ENCODE measurements at places on chromosomes 3 and 15. TPM values are rescaled to one million over a fixed set of nuclear protein-coding genes. Genes with fewer than 3 reads are reported as not detected.

DNA sequence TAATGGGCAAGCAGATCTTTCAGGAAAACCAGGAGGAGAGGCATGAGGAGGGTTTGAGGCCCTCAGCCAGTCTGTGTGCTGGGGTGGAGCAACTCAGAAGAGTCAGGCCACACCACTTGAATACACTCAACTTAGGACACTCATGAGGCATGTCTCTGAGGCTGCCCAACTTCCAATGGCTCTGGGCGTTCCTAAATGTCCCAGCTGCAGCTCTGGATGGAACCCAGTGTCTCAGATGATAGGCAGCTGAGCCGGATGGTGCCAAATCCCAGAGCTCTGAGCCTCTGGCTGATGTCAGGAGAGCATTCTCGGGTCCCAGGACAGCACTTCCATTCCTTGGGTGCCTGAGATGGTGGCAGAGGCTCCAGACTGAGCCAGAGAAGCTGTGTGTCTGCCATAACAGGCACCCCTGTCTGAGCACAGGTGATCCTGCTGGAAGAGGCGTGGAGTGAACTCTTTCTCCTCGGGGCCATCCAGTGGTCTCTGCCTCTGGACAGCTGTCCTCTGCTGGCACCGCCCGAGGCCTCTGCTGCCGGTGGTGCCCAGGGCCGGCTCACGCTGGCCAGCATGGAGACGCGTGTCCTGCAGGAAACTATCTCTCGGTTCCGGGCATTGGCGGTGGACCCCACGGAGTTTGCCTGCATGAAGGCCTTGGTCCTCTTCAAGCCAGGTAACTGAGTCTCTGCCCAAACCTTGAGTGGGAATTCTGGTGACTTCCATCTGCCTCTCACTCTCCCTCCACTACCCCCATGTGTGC, 2.8 kb downstream of the NR2E3 start:
- H3K27ac ChIP-seq, result no peak overlapping the region
- no peaks in the 10 kb centered on the region for H3K4me1 ChIP-seq
- H3K36me3 ChIP-seq, result no peaks in the 10 kb centered on the region
- H3K4me3 ChIP-seq, result no peak overlapping the region
- no peak for DNase-seq

DNA sequence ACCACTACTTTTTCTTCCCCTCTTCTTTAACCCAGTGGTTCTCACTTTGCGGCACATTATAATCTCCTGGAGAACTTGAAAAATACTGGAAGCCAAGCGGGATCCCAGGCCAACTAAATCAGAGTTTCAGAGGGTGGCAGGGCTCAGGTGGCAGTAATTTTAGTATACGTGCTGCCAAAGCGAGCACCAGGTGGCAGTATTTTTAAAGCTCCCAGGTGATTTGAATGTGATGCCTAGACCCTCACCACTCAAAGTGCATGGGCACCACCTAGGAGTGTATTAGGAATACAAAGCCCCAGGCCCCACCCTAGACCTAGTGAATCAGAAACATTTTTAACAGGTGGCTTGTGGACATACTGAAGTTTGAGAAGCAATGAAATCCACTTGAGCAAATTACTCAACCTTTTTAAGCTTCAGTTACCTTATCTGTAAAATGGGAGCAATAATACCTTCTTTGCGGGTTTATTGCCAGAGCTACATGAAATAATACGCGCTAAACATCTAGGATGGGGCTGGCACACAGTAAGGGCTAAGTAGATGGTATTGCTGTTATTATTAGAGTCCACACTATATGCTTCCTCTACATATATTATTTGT, 8.3 kb downstream of the B3GALNT1 start:
- no peak overlapping the region for H3K4me3 ChIP-seq
- H3K4me1 ChIP-seq, result no peaks in the 10 kb centered on the region
- no peak for DNase-seq
- no peaks in the 10 kb centered on the region for H3K36me3 ChIP-seq

Gene ADAMTS9
- not detected for polyA plus RNA-seq

GRCh38 chr3:152438181-152438580, 169.5 kb downstream of the MBNL1 start:
- peaks cover 29% of the 10 kb centered on the region for H3K36me3 ChIP-seq
- H3K27me3 ChIP-seq, result no peaks in the 10 kb centered on the region
- peaks cover 41% of the 10 kb centered on the region for H3K4me1 ChIP-seq
- no peak overlapping the region for H3K4me3 ChIP-seq
- DNase-seq, result no peak

- no peak overlapping the region for H3K27ac ChIP-seq
- no peak for DNase-seq
- H3K4me1 ChIP-seq, result peaks cover 76% of the 10 kb centered on the region
- H3K27me3 ChIP-seq, result no peaks in the 10 kb centered on the region
- H3K4me3 ChIP-seq, result no peak overlapping the region
These were observed 312.1 kb upstream of the PROK2 start for GRCh38 chr3:72097053-72097452.

DNA sequence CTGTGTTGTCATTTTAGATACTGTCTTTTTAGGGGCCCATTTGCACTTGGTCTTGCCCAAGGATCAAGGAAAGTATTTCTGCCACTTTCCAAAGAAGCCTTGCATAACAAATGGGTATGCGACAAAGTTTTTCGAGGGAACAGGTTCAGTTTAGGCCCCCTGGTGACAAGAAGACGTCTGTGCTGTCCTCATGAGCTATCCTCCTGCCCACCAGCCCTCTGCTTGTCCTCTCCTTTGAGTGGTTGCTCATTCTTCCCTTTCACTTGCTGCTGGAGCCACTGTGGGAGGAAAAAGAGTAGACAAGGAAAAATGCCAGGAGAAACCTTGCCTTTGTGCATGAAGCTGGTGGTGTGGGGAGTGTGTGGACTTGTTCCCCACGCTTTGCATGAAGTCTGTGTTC, 171.9 kb downstream of the CACNA2D3 start:
- no peak overlapping the region for H3K27ac ChIP-seq
- no peaks in the 10 kb centered on the region for H3K4me1 ChIP-seq
- H3K36me3 ChIP-seq, result no peaks in the 10 kb centered on the region
- no peak overlapping the region for H3K4me3 ChIP-seq
- no peak for DNase-seq

Data from naive B cell (primary cell).